ENCODE measurements at places on chromosomes 4 and X. TPM values are rescaled to one million over a fixed set of nuclear protein-coding genes. Genes with fewer than 3 reads are reported as not detected.

GPR78 gene
- polyA plus RNA-seq = 0.09 TPM

DNA sequence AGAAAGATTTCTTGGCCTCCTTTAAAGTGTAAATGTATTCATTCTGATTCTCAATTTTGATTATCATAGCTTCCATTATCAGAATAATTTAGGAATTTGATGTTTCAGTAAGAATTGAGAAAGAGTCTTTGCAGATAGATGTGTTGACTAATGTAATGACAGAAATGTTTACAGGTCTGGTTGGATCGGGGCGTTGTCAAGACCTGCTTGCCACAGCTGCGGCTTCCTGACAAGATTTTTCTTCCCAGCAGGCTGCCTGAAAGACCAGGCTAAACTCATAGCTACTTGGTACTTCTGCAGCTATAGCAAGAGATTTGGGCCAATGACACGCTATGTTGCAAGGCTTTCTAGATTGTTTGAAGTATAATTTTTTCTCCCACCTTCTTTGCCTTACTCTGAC, 91.5 kb upstream of the ANKRD50 start:
- DNase-seq = no peak

GRCh38 chrX:152861116-152861515, 30.3 kb downstream of the NSDHL start:
- no peak for DNase-seq

GRCh38 chrX:30981968-30982367, 89.9 kb downstream of the FTHL17 start:
- DNase-seq = no peak

DNA sequence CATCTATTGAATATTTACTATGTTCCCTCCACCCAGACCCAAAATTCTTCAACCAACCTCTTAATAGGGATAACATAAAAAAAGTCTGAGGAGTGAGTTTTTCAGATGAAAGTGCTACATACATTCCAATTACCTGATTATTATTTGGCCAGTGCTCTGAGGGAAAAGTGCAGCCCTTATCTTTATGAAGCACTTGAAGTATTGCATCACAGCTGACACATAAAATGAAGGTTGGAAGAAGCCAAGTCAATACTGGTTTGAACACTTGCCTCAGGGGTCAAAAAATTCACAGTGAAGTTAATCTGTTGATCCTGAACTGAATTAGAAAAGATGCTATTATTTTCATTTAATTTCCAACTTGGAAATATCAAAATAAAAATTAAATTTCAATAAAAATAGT, 498.9 kb downstream of the INPP4B start:
- DNase-seq = no peak

SCARB2 gene
- 78.2 TPM for polyA plus RNA-seq

PCSK1N gene
- polyA plus RNA-seq = 9.6 TPM

DNA sequence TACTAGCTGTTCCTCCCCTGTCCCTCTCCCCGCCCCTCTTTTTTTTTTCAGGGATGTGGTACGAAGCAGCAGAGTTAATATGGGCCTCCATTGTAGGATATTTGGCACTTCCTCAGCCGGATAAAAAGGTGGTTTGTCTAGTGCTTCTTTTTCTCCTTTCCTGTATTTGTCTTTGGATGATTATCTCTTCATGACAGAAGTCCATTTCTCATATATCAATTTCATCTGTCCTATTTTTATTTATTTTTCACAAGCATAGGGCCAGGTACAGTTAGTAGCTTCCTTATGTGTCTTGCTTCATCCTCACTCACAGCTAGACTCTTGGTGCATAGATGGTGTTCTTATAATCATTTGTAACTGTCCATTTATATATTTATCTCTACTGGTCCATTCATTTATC, 89.6 kb downstream of the NEUROG2 start:
- DNase-seq = no peak

DNA sequence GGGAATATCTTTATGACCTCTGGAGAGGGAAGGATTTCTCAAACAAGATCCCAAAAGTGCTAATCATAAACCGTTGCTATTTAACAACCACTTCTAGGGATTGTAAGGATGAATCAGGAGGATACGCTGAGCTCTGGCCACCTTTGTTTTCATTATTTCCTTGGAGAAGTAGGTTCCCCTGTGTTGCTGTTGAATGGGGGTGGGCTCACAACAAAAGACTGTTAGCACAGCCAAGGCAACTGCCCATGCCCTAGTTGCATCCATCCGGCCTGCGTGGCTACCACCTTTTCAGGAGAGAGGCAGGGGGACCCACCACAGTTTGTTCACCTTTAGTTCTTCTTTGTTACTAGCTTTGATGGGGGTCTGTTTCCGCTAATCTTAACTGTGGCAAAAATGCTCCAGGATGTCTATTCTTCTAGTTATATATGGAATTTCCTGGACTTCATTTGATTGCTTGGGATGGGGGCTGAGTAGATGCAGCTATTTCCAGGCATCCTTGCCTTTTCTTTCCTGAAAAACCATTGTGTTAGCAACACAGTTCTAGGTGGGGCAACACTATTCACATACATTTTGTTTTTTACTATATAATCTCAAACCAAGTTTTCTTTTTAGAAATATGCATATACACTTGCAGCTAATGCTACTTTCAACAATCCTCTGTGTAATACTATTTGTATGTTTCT, 95.4 kb downstream of the KDR start:
- DNase-seq = no peak

CCDC110 gene
- polyA plus RNA-seq = 1.3 TPM

DNA sequence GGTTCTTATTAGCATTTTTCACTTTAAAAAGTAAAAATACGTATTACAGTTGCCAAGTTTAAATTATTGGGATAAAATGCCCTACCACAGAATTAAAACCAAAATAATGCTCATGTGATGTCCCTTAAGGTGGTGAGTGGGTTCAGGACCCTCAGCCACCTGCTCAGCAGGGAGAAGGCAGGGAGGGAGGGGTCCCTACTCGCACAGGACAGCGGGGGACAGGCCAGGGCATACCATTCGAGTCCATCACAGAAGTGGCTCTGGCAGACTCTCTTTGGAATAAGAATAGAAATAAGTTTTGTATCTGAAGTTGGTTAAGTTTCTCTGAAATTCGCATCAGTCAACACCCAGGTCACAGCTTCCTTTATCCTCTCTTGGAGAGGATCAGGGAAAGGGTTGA, 37.7 kb downstream of the NOP14 start:
- DNase-seq = no peak
